ENCODE measurements at places on chromosomes 1 and 21. TPM values are rescaled to one million over a fixed set of nuclear protein-coding genes. Genes with fewer than 3 reads are reported as not detected.

DNA sequence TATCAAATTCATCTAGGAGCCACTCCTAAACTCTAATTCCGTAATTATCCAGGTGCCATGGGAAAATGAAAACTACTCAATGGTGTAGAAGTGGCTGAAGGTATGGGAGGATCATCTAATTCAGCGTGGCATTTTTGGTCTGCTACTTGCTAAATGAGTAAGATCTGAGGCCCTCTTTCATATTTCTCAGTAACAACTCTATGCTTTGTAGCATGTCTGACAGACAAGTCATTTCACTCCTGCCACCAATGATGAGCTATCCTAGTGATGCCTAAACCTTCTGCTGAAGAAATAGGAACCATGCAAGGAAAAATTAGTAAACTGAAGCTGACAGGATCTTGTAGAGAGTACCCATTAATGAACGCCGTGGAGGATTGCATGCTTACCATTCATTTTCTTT, 145.3 kb downstream of the NTNG1 start:
- no peak for DNase-seq

GRCh38 chr21:42255825-42256224, 36.9 kb downstream of the ABCG1 start:
- no peak for DNase-seq

DNA sequence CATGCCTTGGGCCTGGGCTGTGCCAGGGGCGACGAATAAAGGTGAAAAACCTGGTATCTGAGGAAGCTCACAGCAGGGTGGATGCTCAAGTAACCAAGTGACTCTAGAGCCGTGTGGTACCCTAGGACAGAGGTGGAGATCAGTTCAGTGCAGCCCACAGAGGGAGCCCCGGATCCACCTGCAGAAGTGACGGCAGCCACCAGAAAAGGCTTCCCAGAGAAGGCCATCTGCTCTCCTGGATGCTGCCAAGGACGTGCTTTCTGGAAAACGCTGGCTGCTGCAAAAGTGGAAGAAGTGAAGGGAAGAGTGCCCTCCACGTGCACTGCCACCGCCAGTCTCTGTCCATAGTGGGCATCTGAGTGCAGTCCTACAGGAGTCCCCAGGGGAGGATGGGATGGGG, 27.7 kb downstream of the TMCO4 start:
- DNase-seq = no peak

GRCh38 chr1:81708250-81708649, 92.5 kb upstream of the ADGRL2 start:
- DNase-seq = no peak

GRCh38 chr1:94362466-94363058, 55.6 kb upstream of the ABCD3 start:
- DNase-seq = no peak

- peak; percentile 86 for DNase-seq
Observed at GRCh38 chr1:228141226-228142044, 1.4 kb downstream of the GUK1 start.

- DNase-seq = peak; percentile 56
Observed at GRCh38 chr21:17612023-17612564, 607 bp downstream of the BTG3 start.

DNA sequence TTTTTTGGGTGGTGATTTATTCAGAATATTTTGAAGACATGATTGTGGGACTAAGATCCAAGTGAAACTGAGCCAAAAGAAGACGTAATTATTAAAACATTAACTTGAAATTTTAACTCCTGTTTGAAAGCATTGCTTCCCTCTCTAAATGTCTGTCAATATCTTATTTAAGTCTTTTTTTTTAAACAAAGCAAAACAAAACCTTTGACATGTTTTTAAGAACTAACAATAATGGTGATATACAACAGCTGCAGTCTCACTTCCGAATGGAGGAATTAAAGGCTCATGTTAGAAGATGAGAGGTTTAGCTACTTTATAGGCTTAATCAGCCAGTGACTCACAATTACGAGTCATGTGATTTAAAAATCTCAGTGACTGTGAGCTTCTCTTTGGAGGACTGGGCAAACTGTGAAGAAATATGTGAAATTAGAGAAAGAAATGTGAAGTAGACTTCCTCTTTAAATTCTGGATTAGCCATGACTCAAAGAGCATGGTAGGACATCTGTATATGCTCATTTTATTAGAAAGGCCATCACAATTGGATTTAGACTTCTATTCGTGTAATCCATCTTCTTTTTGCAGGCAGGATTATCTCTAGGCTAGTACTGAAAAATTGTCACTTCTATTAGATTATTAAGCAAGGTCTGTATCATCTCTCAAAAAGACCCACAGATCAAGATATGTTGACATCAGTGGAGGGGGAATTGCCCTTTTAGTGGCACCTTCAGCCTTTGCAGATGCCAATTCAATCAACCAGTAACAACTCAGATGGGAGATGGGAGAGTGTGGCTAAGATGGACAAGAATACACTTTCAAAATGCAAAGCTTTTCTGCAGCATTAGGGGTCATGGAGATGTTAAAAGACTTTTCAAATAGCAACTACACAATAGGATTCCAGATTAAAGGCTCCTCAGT, 28.7 kb downstream of the KCNA3 start:
- DNase-seq = no peak

- DNase-seq = no peak
Observed at GRCh38 chr21:35171385-35171784, 122.3 kb upstream of the RUNX1 start.

DNA sequence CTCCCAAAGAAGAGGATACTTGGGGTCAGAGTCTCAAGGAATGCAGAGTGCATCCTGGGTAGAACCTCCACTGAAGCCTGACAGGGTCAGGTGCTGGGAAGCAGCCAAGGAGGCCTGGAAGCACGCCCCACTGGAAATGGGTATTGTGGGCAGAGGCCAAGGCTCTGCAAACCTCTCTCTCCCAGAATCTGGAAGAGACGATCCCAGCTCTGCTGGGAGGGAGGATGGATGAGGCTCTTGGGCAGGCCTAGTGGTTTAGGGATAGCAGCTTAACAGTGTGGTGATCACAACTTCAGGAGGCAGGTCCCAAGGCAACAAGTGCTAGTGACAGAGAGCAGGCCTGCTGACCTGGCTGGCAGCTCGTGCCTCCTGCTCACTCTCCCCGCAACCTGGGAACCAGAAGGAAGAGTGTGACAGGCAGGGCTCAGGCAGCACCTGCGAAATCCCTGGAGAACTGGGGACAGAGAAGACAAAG, 641.0 kb downstream of the PLPP3 start:
- peak; percentile 56 for DNase-seq

- no peak for DNase-seq
Observed at GRCh38 chr1:56811331-56811730, 7.9 kb downstream of the FYB2 start.

DNA sequence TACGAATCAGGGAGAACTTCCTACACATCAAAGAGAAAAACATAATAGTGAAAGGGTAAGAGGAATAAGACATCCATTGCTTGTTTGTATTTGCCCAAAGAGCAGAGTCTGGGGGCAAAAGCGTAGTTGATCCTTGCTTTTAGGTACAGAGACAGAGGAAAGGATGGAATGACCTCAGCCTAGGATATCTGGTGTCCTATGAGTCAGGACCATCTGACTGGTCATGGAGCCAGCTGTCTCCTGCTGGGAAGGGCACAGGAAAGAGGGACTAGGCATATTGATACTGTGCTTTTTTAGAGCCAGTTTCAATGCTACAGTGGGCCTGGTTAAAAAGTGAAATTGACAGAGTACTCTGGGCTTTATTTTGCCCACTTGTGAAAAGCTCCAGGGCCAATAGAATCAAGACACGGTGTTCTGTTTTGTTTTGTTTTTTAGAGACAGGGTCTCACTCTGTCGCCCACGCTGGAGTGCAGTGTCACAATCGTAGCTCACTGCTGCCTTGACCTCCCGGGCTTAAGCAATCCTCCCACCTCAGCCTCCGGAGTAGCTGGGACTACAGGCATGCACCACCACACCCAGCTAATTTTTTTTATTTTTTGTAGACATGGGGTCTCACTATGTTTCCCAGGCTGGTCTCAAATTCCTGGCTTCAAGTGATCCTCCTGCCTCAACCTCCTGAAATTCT, 3.2 kb downstream of the PLEKHO1 start:
- DNase-seq = no peak

- no peak for DNase-seq
Observed at GRCh38 chr1:42316292-42316691, 18.7 kb downstream of the FOXJ3 start.

DNA sequence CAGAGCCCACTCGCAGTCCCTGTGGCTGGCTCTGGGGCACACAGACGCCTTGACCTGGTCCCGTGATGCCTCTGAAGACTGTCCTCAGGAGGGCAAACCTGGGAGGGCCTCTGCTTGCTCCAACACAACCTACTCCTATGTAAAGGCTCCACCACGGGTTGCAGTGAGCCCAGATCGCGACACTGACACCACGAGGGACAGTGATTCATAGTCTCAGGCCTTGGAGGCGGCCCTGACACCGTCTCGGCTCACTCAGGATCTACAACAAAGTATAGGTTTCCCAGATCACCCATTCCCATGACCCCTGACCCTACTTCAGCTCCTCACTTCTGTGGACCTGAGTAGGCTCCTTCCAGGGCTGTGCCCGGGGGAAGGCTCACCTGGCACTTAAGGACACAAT, 28.0 kb downstream of the NOL9 start:
- DNase-seq = no peak

DNA sequence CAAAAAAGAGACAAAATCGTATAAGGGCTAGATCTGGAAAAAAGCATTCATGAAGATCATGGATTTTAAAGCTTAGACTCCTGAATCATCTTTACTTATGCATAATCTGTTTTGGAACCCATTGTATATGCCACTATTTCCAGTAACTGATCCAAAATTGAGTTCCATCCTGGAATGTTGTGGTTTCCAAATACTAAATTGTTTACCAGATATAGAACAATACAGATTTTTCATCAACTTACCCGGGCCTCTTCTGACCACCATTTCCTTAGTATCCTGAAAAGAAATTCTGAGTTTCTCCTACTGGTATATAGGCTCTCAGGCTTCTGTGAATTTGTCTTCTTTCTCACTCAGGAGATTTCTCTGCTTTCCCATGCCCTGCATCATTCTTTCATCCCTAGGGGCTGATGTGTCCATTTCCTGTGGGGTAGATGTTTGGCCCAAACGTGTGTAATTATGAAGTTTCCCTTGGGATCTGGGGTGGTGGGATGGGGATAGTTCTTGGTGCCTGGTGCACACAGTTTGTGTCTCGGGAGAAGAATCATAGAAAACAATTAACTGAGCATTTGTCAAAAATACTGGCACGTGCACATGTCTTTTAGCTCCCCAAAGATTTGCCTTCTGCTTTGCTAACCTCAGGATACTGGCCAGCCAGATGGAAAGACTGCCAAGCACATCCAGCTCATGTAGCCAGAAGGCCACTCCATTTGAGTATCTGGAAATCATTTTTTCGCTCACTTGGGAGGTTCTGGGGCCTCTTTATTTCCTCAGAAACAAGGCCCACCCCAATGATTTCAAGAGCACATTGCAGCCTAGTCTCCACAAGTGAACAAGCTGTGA, 127.8 kb downstream of the NTMT2 start:
- peak; percentile 77 for DNase-seq

DNA sequence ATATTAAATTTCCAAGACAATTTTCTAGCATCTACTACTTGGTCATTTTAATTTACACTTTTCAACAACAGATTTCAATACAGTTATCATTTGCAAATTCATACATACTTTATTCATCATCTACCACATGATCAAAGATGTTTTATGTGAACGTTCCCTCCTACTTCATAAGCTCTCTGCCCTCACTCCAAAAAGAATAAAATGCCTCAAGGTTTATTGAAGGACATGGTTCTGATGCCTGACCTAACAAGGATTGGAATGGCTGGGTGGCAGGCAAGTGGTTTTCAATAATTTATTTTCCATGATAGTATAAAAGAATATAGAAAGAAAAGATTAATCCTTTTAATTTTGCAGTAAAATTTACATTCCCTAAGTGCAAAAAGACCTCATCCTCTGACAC, 5.4 kb downstream of the CDKN2C start:
- no peak for DNase-seq

DNA sequence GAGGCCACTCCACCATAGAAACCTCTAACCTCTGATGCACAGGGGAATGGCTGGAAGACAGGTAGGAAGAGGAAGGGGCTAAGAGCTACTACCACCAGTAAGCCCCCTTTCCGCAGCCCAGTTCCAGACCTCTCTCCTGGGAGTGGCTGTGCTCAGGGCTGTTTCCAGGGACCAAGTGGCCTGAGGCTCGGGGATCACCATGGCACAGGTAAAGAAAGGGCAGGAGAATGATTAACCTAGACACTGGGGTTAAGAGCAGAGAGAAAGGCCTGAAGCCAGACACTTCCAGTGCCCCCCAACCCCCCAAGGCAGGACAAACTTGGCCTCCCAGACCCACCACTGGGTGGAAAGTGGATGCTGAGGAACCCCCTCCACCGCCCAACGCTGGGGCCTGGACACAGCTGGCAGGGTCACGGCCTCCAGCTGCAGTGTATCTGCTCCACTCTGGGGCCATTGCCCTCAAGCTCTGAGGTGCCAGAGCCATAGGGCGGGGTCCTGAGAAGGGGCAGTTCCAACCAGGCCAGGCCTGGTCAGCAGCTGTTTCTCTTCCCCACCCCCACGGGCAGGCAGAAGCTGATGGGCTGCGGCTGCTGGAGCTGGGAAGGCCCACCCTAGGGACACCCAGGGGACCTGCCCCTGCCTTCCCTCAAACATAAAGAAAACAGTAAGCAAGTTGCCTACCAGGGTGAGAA, 2.6 kb downstream of the TAGLN2 start:
- peak; percentile 84 for DNase-seq

DNA sequence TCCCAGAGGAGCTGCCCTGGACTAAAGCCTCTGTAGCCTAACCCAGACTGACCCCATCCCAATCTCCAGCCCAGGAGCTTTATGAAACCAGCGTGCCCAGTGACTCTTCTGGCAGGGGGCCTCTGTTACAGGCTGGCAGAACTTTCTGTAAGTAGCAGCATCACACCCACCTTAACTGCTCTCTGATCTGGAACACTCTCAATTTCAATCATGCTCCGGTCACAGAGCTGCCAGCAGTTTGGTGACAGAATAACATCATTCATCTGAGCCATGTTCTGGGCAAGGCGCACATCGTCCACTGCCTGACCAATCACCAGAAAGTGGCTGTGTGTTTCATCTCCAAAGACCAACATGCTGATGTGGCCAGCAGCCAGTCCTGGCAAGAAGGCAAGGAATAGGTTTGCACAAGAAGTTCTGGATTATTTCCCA, 14.7 kb downstream of the ADCY10 start:
- DNase-seq = peak; percentile 64

GRCh38 chr1:50476800-50477199, 53.6 kb upstream of the DMRTA2 start:
- DNase-seq = no peak

- no peak for DNase-seq
Observed at GRCh38 chr1:41238311-41238988, 3.7 kb downstream of the SCMH1 start.

The CLCA4 gene
- not detected for total RNA-seq

The PAPPA2 gene
- total RNA-seq = 0.32 TPM

The CLEC20A gene
- not detected for total RNA-seq

The ZNF593OS gene
- not detected for total RNA-seq

The SGIP1 gene
- 3.6 TPM for total RNA-seq

The KCNJ9 gene
- not detected for total RNA-seq

The TRABD2B gene
- 0.51 TPM for total RNA-seq

The HMCN1 gene
- 5.7 TPM for total RNA-seq

The VHLL gene
- total RNA-seq = not detected

The LCE1D gene
- total RNA-seq = not detected
